ENCODE measurements at places on chromosomes 1 and 21.

DNA sequence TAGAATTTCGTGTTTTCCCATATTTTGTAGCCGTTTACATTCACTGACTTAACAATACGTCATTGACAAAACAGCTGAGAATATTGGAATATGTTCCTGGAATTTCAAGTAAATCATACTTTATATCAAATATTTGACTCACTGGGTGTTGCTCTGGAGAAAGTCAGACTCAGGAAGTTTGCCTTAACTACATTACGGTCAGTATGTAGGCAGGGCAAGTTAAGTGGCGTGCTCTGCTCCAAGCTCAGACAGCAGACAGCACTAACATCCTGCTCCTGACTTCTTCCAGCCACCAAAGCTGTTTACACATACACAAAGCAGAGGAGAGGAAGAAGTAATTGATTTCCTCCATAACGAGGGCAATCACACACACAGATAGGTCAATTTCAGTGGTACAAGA lies 414.6 kb downstream of the LRRIQ3 start:
- DNase-seq = no peak

DNA sequence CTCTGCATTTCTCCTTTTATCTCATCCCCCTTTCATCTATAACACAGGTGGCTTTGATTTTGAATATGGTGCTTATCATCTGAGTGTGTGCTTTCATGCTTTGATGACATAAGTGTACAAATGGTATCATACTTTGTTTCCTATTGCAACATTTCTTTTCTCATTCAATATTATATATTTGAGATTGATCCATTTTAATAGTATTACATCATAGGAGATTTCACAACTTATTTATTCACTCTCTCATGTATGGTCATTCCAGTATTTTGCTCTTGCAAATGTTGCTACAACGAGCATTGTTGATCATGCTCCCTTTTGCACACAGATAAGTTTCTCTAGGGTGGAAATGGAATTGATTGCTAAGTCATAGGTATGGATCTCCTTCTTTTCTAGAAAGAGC lies 302.8 kb downstream of the KIF26B start:
- no peak for DNase-seq

- DNase-seq = no peak
These were observed 12.2 kb downstream of the HDAC1 start for GRCh38 chr1:32303997-32304622.

DNA sequence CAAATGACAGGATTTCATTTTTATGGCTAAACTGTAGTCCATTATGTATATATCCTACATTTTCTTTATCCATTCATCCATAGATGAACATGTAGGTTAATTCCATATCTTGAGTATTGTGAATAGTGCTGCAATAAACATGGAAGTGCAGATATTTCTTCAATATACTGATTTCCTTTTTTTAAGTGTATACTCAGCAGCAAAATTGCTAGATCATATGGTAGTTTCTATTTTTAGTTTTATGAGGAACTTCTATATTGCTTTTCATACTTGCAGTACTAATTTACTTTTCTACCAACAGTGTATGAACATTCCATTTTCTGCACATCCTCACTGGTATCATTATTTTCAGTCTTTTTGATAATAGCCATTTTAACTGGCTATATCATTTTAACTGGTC lies 30.1 kb downstream of the OR10J5 start:
- no peak for DNase-seq

GRCh38 chr21:32889596-32889995 lies 118.0 kb upstream of the PAXBP1 start:
- no peak for DNase-seq

DNA sequence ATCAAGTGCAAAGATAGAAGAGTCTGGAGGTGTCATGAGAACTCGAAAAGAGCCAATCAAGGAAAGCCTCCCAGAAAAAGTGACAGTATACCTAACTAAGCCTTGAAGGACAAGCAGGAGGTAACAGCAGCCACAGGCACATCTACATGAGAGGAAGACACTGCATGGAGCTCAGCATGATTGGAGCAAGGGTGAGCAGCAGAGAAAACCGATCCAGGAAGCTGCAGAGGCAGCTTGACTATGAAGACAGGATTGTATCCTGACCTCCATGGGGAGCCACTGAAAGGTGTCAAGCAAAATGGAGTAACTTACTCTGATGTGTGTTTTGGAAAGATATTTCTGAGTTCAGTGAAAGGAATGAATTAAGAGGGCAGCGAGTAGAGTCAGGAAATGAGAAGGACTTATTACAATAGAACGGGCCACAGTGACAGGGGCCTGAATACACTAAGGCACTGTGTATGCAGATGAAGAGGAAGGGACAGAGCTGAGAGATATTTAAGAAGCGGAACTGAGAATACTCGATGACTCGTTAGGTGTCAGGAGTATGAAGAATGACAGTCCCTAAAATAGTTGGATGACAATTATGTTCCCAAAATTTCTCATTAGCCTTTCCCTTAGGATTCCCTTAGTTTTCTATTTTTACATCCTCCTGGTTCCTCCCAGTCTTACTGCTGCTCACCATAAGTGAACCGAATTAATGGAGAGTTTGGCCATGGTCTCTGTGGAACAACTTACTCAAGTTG lies 139.3 kb upstream of the NFIA start:
- DNase-seq = no peak

- no peak for DNase-seq
These were observed 11.5 kb downstream of the TRAPPC3 start for GRCh38 chr1:36137776-36138175.

DNA sequence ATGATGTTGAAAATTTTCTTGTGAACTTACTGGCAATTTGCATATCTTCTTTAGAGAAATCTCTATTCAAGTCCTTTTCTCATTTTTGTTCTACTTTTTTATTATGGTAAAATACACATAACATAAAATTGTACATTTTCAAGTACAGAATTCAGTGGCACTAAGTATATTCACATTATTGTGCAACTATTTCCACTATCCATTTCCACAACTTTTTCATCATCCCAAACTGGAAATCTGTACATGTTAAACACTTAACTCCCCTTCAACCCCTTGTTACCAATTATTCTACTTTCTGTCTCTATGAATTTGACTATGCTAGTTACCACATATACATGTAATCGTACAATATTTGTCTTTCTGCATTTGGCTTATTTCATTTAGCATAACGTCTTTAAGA lies 19.4 kb downstream of the EPS15 start:
- DNase-seq = no peak

DNA sequence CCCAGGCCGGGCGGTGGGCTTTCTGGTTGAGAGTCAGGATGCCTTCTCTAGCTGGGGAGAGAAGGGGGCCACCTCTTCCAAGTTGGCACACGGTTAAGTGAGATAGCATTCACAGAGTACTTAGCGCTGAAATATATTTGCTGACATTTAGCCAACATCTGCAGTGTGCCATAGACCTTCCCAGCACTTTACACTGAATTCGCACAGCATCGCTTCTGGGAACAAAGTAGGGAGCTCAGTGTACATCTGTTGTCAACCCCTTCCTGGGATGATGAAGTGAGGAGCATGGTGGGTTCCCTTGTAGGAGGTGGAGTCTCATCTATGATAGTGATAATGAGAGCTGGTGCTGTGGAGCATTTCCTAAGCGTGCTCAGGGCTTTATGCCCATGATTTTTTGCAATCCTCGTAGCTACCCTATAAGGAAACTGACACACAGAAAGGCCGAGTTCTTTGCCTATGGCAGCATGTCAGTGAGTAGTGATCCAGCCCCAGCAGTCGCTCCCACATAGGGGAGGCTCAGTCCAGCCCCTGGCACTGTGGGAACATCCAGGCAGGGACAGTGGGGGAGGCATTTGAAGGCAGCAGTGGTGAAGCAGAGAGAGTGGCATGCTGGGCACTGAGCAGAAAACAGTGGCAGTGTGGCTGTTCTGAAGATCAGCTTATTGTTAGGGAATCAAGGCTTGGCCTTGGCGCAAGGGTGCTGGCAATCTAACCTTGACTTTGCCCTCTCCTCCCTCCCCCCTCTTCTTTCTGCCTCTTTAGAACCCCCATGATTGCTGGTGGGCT lies 176.2 kb downstream of the PGBD5 start:
- DNase-seq = no peak

DNA sequence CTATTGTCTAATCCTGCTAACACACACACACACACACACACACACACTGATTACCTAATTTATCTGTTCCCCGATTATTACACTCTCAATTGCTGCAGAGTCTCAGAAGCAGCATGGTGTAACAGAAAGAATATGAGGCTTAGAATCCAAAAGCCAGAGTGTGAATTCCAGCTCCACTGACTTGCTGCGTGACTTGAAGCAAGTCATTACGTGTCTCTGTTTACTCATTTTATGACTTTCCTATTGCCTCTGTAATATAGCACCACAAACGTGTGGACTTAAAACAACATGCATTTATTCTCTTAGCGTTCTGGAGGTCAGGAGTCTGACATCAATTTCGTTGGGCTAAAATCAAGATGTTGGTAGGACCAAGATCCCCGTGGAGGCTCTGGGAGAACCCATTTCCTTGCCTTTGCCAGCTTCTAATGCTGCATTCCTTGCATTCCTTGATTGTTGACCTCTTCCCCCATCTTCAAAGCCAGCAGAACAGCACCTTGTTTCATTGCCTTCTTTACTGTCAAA lies 55.9 kb upstream of the ATP5PO start:
- no peak for DNase-seq

DNA sequence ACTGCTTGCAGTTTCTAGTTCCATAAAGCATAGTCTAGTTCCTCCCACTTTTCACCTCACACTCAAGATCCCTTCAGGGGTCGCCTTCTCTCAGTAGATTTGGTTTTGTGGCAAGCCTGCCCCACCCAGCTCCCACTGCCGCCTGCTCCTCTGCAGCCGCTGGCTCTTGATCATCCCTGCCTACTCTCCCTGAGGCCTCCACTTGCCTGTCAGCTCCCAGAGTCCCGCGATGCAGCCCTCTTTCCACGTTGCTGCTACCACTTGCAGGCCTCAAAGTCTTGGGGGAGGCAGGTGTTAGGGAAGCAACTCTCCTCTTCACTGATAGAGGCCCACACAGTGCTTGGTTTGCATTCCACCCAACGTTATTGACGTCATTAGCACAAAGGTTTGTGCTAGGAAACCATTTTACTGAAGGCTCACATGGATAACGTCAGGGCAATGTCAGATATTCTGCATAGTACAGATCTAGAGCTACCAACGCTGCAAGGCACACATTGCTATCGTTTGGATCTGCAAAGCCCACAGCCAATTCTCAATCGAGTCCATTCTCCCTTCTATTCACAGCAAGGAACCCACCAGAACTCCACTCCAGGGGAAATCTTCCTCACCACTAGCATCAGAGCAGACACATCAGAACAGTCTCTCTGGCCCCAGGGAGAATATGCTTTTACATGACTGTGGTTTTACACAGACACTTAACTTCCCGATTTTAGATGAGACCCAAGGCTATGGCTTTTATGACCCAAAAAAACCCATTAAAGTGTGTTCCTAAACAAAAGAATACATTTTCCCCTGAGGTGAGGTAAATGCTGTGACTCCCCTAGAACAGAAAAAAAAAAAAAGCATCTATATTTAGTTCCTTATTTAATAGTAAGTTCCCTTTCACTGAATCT lies 519.5 kb upstream of the CAMK1G start:
- DNase-seq = no peak

DNA sequence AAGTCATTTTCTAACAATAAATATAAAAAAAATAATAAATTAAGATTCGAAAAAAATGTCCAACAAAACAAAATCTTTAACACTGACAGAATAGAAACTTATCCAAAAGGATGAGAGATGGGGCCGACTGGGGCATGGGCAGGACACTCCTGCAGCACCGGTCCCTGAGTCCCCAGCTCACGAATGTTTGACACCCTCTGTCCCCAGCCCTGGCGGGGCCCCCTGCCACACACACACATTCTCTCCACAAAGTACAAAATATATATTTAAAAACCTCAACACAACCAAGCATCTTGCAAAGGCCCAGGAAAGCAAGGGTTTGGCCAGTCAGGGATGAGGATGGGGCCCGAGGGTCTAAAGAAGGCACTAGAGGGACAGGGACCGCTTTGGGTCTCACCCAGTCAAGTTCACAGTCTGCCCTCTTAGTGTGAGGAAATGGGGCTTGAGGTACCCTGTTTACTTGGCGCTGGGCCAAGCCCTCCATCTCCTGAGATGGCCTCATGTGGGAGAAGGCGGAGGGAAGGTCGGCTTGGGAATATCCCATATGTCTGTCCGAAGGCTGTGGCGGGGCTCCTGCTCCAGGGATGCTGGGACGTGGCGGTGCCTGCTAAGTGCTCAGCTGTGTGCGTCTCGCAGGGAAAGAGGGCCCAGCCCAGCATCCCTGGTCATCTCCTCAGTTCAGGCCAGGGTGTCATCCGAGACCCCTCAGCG lies 31.3 kb downstream of the EPHA2 start:
- DNase-seq = no peak

DNA sequence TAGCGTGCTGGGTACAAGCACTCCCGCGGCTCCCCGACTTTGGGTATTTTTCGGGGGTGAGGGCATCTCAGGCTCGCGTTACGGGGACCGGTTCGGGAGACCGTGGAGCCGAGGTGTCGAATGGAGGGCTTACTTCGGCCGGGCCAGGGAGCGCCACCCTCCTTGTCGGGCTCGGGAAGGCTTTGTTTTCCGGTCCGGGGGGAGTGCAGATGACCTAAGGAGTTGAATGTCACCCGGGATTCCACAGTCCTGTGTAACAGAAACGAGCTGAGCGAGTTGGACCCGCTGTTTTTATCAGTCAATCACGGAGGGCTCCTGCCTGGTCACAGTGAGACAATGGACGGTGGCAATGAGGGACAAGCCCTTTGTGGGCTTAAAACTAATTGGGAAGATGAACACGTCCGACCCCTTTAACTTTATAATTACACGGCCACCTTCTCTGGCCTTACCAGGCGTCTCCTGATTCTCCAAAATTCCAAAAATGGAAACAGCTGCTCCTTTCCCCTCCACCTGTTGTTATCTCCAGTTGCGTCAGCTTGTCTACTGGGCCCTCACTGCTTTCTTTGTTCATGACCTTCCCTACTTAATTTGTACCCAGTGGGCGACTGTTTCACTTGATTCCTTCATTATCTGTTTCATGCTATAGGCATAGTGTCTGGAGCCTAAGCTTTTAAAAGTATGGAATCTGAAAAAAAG lies 929 bp upstream of the TRIM45 start:
- no peak for DNase-seq

- DNase-seq = peak; percentile 76
These were observed 35.5 kb downstream of the COA6 start for GRCh38 chr1:234408757-234409156.

GRCh38 chr1:201501144-201501543 lies 5.8 kb downstream of the CSRP1 start:
- no peak for DNase-seq

Measured in CD4-positive, alpha-beta T cell treated with Interleukin-15 for 4 hours (primary cell).